ENCODE measurements at places on chromosomes 16 and 17.

- peak; percentile 54 for DNase-seq
Observed at GRCh38 chr17:31825961-31826691, 32.9 kb downstream of the COPRS start.

- DNase-seq, result no peak
Observed at GRCh38 chr17:56030009-56030624, 123.2 kb upstream of the ANKFN1 start.

DNA sequence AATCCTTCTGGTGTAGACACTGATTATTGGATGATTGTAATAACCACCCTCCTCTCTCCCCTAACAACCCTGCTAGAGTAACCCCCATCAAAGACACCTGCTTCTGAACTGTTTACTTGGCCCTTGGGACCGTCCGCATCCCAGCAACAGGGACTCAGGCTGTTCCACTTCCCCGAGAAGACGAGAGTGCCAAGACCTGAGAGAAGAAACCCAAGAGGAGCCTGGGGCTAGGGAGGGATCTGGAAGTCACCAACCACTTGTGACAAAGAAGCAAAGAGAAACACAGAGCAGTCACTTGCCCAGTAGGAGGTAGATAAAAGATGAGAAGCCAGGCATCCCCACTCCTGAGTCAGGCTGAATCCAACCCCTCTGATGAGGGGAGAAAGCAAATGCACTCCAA lies 84.3 kb downstream of the CDH11 start:
- no peak for DNase-seq

GRCh38 chr16:85612801-85613603 lies at the start of gene GSE1:
Gene GSE1, plus strand, starts transcription at chr16:85613322. Its CDS starts 70 bp downstream, at chr16:85613392.
- DNase-seq, result peak; percentile 69

GRCh38 chr16:2148714-2149629 lies 547 bp downstream of the RAB26 start:
- peak; percentile 32 for DNase-seq

- peak; percentile 50 for DNase-seq
Observed at GRCh38 chr17:26792486-26792885, 501.4 kb upstream of the WSB1 start.

DNA sequence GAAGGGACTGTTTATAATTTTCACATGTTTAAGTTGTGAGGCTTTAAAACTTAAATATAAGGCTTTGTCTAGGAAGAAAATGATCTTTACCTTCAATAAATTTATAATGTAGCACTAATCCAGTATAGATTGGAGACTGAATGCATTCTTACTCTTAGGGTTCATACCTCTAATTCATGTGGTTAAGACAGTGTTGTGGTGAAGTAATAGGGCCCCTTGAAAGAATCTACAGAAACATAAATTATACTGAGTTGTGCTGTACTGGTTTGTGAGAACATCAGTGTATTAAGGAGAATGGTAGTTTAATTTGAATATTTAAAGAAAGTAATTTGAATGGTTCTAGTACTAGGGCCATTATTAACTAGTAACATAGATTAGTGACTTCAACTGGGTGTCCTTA lies 13.7 kb downstream of the HAPSTR1 start:
- no peak for DNase-seq

DNA sequence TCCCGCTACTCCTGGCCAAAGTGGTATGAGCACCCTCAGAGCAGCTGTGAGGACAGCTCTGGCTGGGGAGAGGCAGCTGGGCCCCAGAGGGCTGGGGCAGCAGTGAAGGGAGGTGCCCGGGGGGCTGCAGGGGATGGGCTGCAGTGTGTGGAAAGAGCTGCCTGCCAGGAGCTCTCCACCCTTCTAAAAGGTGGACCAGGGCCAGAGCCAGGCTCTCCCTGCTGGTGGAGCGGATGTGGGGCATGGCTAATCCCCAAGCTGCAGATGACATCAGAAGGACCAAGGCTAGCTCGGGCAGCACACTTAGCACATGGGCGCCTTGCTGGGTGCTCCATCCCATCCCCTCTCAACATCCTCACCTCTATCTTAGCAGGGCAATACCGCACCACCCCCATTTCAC lies 103.1 kb downstream of the SDK2 start:
- no peak for DNase-seq

GRCh38 chr17:50697663-50698272 lies 9.9 kb downstream of the ANKRD40 start:
- DNase-seq, result no peak

DNA sequence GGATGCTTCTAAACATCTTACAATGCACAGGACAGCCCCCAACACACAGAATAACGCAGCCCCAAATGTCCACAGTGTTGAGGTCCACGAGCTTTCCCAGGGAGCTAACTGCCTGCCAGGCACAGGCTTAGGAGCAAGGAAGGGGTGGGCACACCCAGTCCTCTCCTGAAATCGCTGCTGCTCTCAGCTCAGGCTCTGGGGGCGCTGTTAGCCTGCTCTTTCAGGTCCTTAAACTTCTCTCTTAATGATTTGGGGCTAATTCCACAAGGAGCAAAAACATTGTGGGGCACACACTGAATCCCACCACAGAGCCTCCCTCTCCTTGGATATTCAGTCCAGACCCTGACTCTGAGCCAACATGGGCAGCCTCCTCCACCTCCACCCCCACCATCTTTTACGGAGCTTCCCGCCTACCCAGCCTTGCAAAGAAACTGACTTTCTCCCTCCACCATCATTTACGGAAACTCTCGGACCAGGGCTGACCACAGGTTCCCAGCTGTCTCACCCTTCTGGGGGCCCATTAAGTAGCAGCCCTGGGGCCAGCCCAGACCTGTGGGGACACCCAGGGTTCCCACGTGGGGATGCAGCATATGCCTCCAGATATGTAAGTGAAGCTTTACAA lies 1.1 kb downstream of the CD300H start:
- peak; percentile 62 for DNase-seq

DNA sequence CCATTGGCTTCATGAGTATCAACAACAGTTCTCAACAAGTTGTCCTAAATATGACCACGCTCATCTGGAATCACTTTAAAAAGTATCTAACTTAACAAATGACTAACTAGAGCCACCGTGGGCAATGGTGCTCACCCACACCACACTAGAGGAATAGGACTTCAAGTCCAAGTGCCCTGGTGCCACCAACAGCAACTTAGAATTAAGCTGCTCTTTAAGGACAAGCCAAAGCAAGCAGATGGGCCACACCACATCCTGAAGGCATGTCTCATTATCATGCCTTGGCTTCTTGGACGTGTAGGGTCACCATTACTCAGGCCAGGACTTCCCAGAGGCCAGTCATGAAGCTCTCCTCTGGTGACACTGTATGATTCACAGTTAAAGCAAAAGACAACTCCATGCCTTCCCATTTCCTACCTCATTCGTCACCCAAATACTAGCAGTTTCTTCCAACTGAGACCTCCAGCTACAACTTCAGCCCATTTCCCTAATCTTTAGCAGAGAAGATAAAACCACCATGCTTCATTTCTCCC lies 9.4 kb upstream of the SLC6A4 start:
- DNase-seq, result peak; percentile 85

- peak; percentile 29 for DNase-seq
Observed at GRCh38 chr17:83125515-83126274, 46.3 kb downstream of the METRNL start.

GRCh38 chr16:70563636-70564035 lies 40.0 kb downstream of the SF3B3 start:
- peak; percentile 86 for DNase-seq

DNA sequence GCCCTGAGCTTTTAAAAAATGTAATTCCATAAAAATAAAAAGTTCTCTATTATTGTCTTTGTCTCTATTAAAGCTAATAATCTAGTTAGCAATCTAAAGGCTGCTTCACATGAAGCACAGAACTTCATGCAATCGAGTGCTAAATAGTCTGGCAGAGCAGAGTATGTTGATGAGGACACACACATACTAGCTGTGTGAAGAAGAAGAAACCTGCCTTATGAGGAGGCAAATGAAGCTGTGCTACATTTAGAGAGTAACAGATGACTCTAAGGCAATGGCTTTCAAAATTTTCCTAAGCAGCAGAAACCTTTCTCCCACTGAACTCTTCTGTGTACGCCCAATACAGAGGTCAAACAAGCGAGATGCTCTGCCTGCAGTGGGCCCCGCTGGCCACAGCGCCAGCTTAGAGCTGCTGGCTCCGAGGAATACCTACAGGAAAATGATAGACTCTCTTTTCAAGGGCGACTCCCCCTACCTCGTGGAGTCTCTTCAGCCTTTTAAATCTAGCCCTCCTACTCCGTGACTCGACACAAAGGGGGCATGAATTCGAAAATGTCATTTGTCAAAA lies 39.2 kb downstream of the GNA13 start:
- DNase-seq, result no peak

- DNase-seq, result no peak
Observed at GRCh38 chr16:5002699-5003143, 31.0 kb downstream of the NAGPA start.

Measured in fibroblast of mammary gland (primary cell).